ENCODE measurements at places on chromosomes 5 and 9. TPM values are rescaled to one million over a fixed set of nuclear protein-coding genes. Genes with fewer than 3 reads are reported as not detected.
A peak's percentile ranks its signal among the peaks of the same experiment; 100 is the strongest.

DNA sequence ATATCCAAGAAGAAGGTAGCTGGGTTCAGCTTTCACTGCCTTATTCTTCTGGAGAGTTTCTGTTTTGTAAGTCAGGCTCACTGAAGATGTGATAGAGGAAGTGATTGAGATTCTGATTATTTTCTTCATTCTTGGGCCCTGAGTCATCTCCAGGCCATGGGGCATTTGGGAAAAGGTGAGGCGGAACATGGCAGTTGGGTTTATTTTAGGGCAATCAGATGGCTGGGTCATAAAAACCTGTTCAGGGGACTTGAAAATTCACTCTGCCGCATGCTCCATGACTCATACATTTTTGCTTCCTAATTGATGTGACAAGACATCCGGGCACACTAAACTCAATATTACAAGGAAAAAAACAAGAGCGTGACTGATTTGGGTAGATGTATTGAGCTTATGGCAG, 265.7 kb upstream of the KLF4 start:
- no peak for DNase-seq

GRCh38 chr5:1523480-1523792, 324 bp downstream of the LPCAT1 start:
- no peak for DNase-seq

- DNase-seq: no peak
These were observed 1.3 kb downstream of the SCGB3A1 start for GRCh38 chr5:180589771-180590542.

The TMEM174 gene
- total RNA-seq: not detected

The ITK gene
- 0.62 TPM for total RNA-seq

The PCDHGC3 gene
- total RNA-seq: 19.6 TPM

The TRIM14 gene
- 3.8 TPM for total RNA-seq

The AJM1 gene
- total RNA-seq: 9.8 TPM

DNA sequence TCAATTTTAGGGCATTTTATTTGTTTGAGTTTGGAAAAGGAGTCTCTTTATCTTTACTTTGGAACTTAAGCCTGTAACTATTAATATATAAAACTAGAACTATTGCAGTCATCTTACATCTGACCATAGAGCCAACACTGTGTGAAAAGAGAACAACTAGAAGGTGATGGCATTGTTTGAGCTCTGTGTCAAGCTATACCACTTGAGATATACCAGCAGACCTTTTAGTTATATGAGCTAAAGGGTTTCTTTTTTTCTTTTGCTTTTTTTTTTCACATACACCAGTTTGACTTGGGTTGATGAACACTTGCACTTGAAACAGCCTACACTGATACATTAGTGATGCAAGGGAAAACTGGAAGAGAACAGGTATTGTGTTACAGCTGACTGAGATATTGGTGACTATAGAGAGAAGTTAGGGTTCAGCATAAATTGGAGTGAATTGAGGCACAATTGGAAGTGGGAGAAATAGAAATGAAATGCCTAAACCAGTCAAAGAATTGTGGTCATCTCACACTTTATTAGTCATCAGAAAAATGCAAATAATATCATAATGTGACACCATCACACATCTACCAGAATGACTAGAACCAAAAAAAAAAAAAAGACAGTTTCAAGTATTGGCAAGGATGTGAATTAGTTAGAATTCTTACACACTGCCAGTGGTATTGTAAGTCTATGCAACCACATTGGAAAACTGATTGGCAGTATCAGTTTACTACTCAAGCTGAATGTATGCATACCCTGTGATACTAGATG, 60.9 kb downstream of the ADRB2 start:
- DNase-seq: no peak

DNA sequence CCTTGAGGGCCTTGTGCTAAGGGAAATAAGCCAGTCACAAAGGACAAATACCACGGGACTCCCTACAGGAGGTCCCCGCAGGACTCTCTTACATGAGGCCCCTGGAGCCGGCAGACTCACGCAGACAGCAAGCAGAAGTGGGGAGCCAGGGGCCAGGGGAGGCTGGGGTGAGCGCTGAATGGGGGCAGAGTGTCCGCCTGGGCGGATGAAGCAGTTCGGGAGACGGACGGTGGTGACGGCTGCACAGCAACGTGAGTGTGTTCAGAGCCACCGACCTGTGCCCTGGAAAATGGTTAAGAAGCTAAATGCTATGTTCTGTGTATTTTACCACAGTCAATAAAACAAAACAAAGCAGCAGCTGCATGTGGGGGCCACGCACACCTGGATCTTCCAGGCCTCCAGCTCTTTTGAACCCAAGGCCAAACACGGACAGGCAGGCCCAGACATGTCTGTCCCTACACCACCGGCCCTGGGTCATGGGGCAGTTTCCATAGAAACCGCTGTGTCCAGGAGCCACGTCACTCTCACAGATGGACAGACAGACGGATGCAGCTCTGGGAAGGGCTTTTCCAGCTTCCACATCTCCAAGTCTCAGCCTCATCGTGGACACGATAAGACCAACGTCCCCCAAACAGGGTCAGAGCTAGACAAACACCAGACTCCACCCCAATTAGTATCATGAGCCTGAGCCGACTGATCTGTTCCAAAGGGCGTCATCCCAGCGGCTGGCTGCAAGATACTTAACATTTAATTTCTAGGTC, 103.9 kb downstream of the VAV2 start:
- no peak for DNase-seq

DNA sequence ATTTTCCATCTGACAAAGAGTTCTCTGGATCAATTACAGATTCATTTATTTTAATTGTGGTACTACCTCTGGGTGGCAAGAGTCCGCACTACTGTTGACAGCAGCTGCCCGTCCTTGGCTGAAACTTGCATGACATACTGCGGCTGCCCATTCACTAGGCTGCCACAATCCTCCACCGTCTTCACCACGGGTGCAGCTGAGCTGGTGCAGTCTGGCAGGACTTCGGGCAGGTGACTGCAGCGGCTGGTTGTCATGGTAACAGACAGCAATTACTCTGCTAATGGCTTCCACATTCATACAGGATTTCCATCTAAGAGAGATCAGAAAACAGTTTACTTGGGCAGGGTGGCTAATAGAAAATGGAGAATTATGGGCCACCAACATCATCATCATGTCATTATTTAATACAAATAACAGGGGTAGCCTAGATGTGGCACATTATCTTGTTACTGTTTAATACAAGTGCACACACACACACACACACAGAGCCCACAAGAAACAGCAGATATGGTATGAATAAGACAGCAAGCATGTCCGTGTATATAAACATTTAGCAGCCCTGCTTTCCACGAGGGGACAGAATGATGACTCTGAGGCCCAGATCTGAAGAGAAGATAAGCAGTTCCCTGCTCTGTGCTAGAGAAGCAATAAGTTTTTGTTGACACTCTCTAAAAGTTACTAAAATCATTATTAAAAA, 112.3 kb downstream of the MARCHF3 start:
- no peak for DNase-seq

The PCDHB8 gene
- total RNA-seq: 2.7 TPM

- no peak for DNase-seq
These were observed 4.4 kb downstream of the MPDZ start for GRCh38 chr9:13274886-13275641.

- peak; percentile 4 for DNase-seq
These were observed 62.4 kb downstream of the NDST1 start for GRCh38 chr5:150570333-150570732.

- no peak for DNase-seq
These were observed 43.8 kb downstream of the GCNT1 start for GRCh38 chr9:76502746-76503145.

GRCh38 chr9:16023446-16023845, 470.6 kb downstream of the CCDC171 start:
- DNase-seq: no peak

- no peak for DNase-seq
These were observed 50.1 kb upstream of the ZNF608 start for GRCh38 chr5:124796495-124796894.

Data from right cardiac atrium (tissue), 5 donors.